Right lobe of liver (tissue), 6 donors: ENCODE measurements at places on chromosomes 11 and 22. TPM values are rescaled to one million over a fixed set of nuclear protein-coding genes. Genes with fewer than 3 reads are reported as not detected.
A peak's percentile ranks its signal among the peaks of the same experiment; 100 is the strongest.

- DNase-seq = no peak
Observed at GRCh38 chr11:62652161-62653006, 718 bp downstream of the INTS5 start.

The RFPL2 gene
- 0.15 TPM for total RNA-seq

GRCh38 chr11:61962213-61963015 lies 5.0 kb downstream of the FTH1 start:
- no peak for DNase-seq

GRCh38 chr22:29265929-29266328 lies 1.9 kb downstream of the RHBDD3 start:
- no peak for DNase-seq

DNA sequence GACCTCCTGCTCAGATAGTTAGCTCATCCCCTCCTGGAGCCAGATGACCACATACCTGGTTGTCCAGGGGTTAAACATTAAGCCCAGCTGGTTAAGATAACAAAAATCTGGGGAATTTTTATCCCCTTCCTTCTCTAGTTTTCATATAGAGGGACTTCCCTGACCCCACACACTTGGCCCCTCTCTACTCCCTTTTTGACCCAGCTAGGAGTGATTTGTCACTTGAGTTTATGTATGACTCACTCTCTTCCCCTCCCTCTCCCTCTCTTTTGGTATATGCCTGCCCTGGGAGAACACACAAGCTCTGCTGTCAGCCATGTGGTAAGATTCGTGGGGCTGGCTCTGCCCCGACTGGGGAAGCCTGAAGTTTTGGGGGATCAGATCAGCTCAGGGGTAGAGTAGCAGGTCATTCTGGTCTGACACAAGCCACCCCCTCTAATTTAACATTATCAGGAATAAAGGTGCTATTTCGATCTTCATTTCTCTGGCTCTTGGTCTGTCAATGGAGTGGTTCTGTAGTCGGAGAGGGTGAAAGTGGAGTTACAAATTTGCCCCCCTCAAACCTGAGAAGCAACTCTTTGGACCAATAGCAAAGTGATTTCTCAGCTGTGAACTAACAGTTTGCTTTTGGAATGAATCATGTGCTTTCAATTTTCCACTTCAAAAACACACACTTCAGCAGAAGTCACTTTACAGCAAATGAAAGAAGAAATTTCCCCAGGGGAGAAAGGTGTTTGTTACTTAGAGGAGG lies 415.3 kb upstream of the CADM1 start:
- DNase-seq = no peak

- no peak for DNase-seq
Observed at GRCh38 chr11:19985111-19985510, 175.2 kb downstream of the DBX1 start.

The RHOD gene
- 17.8 TPM for total RNA-seq

The ARHGAP8 gene
- total RNA-seq = 0.61 TPM

The KCNE3 gene
- total RNA-seq = 1.3 TPM

DNA sequence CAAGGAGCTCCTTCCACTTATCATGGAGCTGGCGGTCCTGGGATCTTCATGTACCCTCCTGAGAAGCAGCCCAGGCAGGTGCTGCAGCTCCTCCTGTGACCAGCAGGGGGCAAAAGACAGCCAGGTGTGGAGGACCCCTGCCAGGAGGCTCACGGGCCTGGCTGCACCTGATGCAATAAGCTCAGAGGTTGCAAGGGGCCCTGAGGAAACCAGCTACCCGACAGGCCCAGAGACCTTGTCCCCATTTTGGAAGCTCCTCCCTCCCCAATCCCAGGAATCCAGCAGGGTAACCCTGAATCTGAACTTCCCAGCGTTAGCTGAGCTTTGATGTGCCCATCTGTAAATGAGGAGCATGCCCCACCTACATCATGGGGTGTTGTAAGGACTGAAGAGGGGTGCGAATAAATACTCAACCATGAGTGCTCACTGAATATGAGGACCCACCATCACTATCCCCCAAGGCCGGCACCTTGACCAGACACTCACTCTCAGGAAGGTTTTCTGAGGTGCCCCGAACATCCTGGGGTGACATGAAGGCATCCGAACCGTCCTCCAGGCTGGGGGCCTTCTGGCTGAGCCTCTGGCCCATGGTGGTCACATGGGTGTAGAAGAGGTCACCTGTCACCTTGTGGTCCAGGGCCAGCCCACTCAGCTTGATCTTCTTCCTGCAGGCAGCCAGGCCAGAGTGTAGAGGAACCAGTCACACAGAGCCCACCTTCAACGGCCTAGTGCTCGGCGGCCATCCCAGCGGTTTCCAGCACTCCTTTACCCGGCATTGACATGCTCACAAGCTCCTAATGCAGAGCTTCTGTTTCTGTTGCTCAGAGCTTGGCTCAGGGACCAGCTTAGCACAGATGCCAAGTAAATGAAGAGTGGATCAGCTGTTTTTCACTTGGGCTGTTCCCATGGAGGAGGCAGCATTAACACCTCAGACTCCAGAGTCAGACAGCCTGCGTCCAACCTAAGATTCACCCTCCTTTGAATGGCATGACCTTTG lies 21.7 kb downstream of the SLC43A1 start:
- peak; percentile 74 for DNase-seq

The NPAS4 gene
- not detected for total RNA-seq

- no peak for DNase-seq
Observed at GRCh38 chr22:29886596-29886995, 3.6 kb downstream of the MTMR3 start.

DNA sequence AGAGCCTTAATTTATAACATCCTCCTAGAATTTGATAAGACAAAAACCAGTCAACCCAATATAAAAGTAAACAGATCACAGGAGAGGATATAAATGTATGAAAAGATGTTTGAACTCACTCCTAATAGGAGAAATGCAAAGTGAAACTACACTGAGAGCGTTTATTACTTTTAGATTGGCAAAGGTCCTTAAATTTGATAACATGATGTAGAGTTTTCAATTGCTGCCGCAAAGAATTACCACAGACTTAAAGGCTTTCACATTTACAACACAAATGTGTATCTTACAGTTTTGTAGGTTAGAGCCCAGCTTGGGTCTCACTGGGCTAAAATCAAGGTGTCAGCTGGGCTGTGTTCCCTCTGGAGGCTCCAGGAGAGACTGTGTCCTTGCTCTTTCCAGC lies 9.1 kb upstream of the POU2AF2 start:
- no peak for DNase-seq

GRCh38 chr11:93199616-93200015 lies 1.8 kb upstream of the SLC36A4 start:
- DNase-seq = no peak
